ENCODE measurements at places on chromosomes 3 and 15.

DNA sequence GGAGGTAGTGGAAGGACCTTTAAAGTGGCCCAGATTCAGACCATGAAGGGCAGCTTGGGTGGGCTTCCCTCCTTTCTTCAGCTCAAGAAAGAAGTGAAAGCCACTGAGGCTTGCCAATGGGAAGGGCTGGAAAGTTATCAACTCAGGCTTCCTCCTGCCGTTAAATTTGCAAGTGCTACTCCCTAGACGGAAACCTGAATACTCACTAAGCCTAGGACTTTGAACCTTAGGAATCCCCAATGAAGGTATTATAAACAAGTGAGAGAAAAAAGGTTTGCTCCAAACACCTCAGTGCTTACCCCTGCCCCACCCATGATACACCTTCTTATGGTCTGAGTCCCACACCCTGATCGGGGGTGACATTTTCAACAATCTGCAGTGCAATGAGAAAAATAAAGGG is 396.4 kb downstream of the SHQ1 start:
- DNase-seq: no peak

DNA sequence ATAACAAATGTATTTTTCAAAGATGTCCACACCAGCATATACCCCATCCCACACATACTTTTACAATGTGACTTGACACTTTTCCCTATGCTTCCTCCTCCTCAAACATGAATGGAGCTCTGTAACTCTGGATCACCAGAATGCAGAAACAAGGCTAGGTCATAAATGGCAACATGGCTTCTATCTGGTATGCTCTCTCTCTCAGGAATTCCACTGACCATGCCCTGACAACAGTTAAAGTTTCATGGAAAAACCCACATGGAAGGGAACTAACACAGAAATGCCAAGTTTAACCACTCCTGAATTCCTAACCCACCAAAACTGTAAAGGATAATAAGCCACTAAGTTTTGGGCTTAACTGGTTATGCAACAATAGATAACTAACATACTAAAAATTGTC is 19.9 kb downstream of the MYO9A start:
- no peak for DNase-seq

DNA sequence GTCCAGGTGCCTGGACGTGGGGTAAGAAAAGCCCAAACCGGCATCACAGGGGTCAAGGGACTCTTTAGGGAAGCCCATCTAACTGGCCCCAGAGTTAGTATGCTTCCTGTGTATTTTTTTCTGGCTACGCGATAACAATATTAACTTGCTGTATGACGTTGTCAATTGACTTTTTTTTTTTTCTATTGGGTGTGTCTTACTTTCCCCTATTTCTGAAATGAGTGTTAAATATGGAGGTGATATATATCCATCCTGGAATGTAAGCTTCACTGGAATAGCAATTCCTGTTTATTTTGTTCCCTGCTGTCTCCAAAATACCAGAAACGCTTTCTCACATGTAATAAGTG is 598 bp upstream of the GMNC start:
- no peak for DNase-seq

GRCh38 chr3:12983319-12983718 is 89.9 kb downstream of the IQSEC1 start:
- DNase-seq: no peak

DNA sequence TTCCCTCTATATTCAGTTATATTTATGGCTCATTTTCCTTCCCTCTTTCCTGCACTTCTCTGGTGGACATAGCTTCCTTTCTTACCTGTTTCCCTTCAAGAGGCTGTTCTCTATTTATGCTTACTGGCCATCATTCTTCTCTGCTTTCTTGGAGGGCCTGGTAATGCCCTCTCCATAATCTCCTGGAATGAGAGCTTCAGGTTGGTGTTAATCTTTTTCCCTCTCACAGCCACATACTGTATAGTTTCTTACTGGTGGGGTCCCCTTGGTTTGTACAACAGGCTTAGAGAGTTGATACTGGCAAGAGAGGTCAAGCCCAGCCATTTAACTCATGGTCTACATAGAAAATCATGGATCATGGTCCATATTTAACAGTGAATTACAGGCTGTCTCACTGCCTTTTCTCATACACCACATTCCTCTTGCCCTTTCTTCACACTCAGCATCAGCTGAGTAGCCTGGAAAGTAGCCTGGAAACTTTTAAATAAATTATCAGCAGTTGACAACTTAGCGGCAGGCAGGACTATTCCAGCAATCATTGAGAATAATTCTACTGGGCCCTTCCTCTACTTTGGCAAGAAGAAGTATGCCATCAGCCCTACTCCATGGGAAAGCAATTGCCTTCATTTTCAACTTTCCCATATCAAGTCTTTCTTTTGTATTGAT is 38.0 kb upstream of the DPH6 start:
- DNase-seq: no peak

DNA sequence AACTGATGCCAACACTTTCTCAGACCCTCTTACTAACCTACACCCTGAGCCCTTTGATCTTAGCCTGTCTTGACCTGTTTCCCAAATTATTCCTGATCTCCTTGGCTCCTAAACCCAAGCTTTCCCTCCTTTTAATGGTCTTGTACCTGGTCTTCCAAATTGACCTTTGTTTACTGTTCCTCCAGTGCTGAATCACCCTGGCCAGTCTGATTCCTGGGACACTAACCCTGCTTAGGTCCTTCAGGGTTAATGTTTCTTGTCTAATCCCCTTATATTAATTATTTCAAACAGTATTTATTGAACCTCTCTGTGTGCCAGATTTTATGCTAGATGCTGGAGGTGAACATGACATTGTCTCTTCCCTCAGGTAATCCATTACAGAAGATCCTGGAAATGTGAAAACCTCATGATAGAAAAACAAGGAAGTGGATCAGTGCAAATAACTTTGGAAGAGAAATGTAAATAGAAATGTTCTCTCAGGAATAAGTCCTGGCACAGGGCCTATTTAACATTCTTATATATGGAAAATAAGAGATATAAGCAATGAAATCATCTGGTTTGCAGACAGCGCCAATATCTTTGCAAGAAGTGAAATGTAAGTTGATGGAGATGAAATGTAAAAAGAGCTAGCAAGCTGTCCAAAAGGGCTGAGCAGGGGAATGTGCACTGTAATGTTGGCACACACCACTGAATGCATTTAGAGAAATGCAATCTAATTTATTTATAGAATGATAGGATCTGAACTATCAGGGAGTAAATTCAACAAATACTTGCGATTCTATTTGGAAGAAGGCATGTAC is 20.7 kb downstream of the HGD start:
- no peak for DNase-seq

Measured in stimulated activated CD4-positive, alpha-beta T cell treated with anti-CD3 and anti-CD28 coated beads, Interleukin-2, amount 100 ng/mL, for 24 hours (primary cell).